ENCODE measurements at places on chromosomes 2 and 18. TPM values are rescaled to one million over a fixed set of nuclear protein-coding genes. Genes with fewer than 3 reads are reported as not detected.
A peak's percentile ranks its signal among the peaks of the same experiment; 100 is the strongest.

The GDF7 gene
- 0.64 TPM for polyA plus RNA-seq

The LYPD6 gene
- polyA plus RNA-seq = 2.6 TPM

The SALL3 gene
- not detected for polyA plus RNA-seq

The RNF144A gene
- 24.8 TPM for polyA plus RNA-seq

The CRYBA2 gene
- polyA plus RNA-seq = not detected

The OSR1 gene
- polyA plus RNA-seq = 39.2 TPM

The FAHD2B gene
- polyA plus RNA-seq = 5.9 TPM

The PLGLB2 gene
- 1.9 TPM for polyA plus RNA-seq

The ABCB11 gene
- polyA plus RNA-seq = 0.44 TPM

The SERPINB4 gene
- polyA plus RNA-seq = not detected

The SUMO1 gene
- 126 TPM for polyA plus RNA-seq

The TLK1 gene
- polyA plus RNA-seq = 721 TPM

The AQP12A gene
- polyA plus RNA-seq = not detected

GRCh38 chr2:105338020-105338385 lies 663 bp downstream of the C2orf49 start:
- no peak for DNase-seq

DNA sequence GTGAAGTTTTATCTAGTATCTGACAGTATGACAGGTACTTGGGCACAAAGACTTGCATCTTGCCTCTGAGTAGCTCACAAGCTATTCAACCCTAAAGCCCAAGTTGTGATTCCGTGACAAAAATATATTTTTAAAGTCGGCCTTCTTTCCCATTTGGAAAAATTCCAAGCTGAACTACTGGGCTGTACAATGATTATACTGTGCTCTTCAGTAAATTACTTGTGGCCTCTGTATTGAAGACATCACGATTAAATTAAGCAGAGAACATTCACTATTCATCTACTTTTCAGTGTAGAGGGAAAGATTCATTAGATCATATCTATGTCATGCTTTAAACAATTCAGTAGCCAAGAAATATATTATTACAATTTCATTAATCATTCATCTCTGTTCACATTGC lies 282.2 kb downstream of the CDH2 start:
- no peak for DNase-seq

DNA sequence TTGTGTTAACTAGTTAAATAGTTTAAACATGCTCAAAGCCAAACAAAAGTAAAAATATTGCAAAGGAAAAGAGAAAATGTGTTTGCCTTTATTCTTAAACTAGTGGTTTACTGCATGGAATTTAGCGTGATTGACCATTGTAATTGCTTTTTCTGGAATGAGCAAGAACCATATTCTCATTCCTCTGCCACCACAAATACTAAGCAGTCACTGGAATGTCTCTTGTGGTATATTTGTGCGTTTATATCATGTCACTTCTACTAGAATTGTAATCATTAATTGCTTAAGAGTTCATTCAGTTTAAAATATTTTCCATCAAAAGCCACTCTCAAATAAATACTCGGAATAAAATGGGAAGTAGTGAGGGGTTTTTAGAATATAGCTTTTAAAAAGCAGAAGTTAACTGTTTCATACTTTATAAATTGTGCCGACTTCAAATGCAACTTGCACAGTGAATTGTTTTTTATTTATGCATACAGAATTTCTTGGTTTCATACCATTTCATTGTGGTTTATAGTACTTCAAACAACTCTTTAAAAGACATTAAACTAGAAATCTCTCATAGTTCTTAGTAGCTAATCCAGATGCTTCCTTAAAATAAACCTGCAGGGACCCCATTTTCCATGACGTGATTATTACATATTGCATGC lies 288.1 kb downstream of the EPHA4 start:
- no peak for DNase-seq

- DNase-seq = no peak
These were observed 572.8 kb upstream of the KLHL29 start for GRCh38 chr2:22812065-22812680.

DNA sequence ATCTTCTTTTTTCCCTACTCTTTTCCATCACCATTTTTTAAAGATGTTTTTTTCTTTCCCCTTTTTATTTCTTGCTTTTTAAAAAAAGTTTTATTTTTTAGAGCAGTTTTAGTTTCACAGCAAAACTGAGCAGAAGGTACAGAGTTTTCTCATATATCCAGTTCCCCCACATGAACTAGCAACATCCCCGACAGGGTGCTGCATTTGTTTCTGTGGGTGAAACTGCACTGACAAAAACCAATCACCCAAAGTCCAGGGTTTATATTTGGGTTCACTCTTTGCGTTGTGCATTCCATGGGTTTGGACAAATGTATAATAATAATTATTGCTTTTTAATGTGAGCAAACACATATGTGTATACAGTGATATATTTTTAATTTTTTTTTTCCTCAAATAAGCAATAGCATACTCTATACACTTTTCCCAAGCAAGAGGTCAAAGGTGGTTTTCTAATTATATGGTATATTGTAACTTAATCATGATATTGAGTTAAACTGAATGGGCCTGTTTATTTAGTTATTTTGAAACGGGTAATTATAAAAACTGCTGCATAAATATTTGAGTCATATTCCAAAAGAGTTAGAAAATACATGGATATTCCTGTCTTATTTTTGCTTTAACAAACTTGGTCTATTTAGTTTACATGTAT lies 50.3 kb downstream of the NCK2 start:
- no peak for DNase-seq

- DNase-seq = no peak
These were observed 18.6 kb downstream of the ERMN start for GRCh38 chr2:157307021-157307420.

DNA sequence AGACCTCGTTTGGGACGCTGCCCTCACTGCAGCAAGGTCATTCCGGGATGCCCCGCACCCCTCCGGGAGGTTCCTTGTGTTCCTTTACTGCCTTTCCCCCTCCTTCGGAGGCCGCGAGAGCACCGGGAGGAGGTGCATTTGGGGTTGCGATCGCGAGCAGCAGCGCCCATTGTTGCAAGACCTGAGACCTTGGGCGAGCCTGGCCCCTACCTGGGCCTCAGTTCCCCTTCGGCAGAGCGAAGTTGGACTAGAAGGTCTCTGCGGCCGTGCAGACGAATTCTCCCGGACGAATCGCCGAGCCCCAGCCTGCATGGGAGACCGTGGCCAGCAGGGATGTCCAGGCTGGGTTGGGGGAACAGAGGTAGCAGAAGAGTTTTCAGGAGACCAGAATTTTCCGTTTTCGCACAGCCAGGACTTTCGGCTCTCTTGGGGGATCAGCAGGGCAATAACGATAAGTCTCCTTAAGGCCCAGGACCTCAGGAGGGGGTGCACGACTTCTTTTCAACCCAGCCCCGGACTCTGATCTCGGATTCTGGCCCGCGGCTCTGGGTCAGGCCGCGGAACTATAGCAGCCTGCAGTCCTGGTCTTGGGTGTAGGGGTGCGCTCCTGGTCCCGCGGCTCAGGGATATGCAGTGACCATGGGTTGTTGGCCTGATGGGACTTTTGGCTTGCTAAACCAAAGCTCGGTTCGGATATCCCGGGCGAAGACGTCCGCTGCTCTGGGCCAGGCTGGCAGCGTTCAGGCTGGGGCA lies 2.8 kb downstream of the GDF7 start:
- DNase-seq = no peak

DNA sequence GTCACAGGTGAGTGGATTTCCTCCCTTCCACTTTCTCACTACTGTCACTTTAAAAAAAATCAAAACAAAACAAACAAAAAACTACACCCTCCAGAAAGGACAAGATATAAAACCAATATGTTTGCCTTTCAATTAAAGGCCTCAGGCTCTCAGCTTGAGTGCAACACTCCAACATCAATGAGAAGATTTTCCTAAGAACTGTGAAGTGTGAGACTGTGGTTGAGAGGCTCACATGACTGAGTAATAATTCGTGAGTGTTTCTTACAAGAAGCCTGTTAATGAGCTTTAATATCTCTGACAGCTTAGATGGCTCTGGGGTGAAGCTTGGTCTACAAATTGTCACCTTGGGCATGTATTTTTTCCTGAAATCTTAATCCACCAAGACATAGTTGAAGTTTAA lies 216.1 kb downstream of the ETAA1 start:
- DNase-seq = no peak

GRCh38 chr2:42556315-42556890 lies 12.0 kb upstream of the MTA3 start:
- DNase-seq = no peak

GRCh38 chr18:35577045-35577848 lies 4.3 kb upstream of the GALNT1 start:
- no peak for DNase-seq

- DNase-seq = no peak
These were observed 68.9 kb downstream of the EPAS1 start for GRCh38 chr2:46365913-46366667.

DNA sequence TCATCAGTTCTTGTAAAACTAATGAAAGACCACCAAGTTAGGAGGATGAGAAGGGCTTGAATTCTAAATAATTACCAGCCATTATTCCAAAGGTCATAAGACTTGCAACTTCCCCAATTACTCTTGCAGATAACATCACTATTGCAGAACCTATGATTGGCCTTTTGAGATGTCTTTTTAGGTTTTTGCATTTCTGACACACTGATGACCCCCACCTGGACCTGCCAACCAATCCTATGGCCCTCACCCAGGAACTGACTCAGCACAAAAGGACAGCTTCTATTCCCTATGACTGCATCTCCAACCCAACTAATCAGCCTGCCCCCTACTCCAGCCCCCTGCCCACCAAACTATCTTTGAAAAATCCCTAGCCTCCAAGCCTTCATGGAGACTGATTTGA lies 111.5 kb upstream of the COPS8 start:
- no peak for DNase-seq

- DNase-seq = no peak
These were observed 208.7 kb downstream of the KCNE4 start for GRCh38 chr2:223260681-223261080.

DNA sequence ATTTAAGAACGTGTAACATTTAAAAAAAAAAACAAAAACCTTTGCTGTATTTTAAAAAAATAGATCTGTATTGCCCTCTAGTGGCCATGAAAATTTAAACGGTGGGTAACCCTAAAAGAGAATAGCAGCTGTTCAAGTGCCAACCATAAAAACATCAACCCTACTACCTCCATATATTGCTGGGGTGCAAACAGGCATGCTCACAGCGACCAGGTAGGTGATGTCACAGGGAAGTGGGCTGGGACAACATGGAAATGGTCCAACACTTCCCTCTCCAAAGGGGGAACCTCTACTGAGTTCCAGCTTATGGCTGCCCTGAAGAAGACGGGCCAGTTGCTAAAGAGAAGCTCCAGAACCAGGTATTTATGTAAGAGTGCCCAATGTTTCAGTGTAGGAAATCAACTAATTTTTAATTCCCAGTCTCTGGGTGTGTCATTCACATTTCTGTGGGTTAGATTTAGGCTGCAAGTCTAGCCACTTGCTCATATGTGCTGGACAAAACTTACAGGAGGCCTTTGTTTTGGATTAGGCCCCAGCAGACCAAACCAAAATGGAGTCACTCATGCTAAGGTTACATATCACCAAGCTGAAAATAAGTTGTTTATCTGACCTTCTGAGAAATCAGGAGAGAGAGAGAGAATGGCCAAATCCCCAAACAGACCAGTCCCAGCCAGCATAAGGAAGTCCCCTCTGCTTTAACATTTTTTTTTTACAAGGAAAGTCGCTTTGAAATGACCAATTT lies 54.5 kb downstream of the SKA1 start:
- peak; percentile 15 for DNase-seq

GRCh38 chr2:109173311-109174171 lies 44.5 kb downstream of the SH3RF3 start:
- peak; percentile 64 for DNase-seq

- no peak for DNase-seq
These were observed 113.4 kb upstream of the TANK start for GRCh38 chr2:161046876-161047275.

DNA sequence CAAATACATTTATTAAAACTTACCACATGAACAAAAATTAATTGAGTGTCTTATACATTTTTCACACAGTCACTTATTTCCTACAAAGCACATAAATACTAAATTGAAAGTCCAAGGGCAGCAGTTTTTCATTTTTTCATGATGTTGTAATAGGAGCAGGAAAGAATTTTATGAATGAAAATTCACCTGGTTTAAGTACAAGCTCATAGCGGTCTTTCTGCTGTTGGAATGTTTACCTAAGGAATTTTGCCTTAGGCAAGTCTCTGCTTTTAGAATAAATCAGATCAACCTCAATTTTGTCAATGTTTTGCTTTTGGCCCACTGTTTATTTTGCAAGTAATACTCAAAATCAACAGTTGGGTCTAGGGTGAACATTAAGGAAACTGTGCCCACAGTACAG lies 40.0 kb downstream of the ETAA1 start:
- no peak for DNase-seq

Measured in muscle of arm (tissue), 14 donors.